ENCODE measurements at places on chromosomes 12 and 14. TPM values are rescaled to one million over a fixed set of nuclear protein-coding genes. Genes with fewer than 3 reads are reported as not detected.

Gene CLEC1A
- polyA plus RNA-seq: 2.7 TPM

Gene PTGES3
- 347 TPM for polyA plus RNA-seq

Gene WASHC4
- 58.6 TPM for polyA plus RNA-seq

Gene NUP107
- 79.3 TPM for polyA plus RNA-seq

Gene A2M
- polyA plus RNA-seq: 265 TPM

Gene HPD
- 1.5 TPM for polyA plus RNA-seq

Gene SYCP3
- 0.85 TPM for polyA plus RNA-seq

Gene KLHDC1
- 6.5 TPM for polyA plus RNA-seq

Gene CD9
- 209 TPM for polyA plus RNA-seq

Gene CEBPE
- polyA plus RNA-seq: 0.08 TPM

Gene RASSF9
- polyA plus RNA-seq: 16.1 TPM

Gene OAS2
- polyA plus RNA-seq: 9.9 TPM

Gene MDM2
- 59.5 TPM for polyA plus RNA-seq

Gene CCDC184
- polyA plus RNA-seq: 0.57 TPM

Gene ABCD2
- polyA plus RNA-seq: 0.03 TPM

Gene TIGAR
- polyA plus RNA-seq: 8.3 TPM

Gene DDN
- polyA plus RNA-seq: 76.0 TPM

Gene PPP1R1A
- polyA plus RNA-seq: 58.2 TPM

Gene SERPINA9
- polyA plus RNA-seq: not detected

Gene NOVA1
- 25.6 TPM for polyA plus RNA-seq

Gene MORN3
- polyA plus RNA-seq: 1.7 TPM

Gene TAS2R46
- not detected for polyA plus RNA-seq

Gene TPH2
- 0.23 TPM for polyA plus RNA-seq

Gene PAWR
- 65.8 TPM for polyA plus RNA-seq

Gene RFX4
- polyA plus RNA-seq: not detected

Gene RNASE3
- polyA plus RNA-seq: 1.1 TPM

Gene VDR
- polyA plus RNA-seq: 3.7 TPM

Gene SERPINA6
- polyA plus RNA-seq: 3.2 TPM

Gene SMOC1
- polyA plus RNA-seq: 1.7 TPM

Gene LRFN5
- 8.6 TPM for polyA plus RNA-seq

Gene GLT1D1
- polyA plus RNA-seq: 2.0 TPM

Gene CIDEB
- 29.4 TPM for polyA plus RNA-seq

Gene PTCSC3
- 0.23 TPM for polyA plus RNA-seq

Gene TAS2R43
- 0.21 TPM for polyA plus RNA-seq

Gene AQP2
- 97.4 TPM for polyA plus RNA-seq

Gene DAO
- 1.0 TPM for polyA plus RNA-seq

Gene TBX3
- polyA plus RNA-seq: 60.0 TPM

Gene SDR9C7
- polyA plus RNA-seq: not detected

Gene GARIN6
- not detected for polyA plus RNA-seq

Gene PPP4R4
- 0.32 TPM for polyA plus RNA-seq

Gene RTN1
- polyA plus RNA-seq: 3.0 TPM

Gene PMEL
- polyA plus RNA-seq: 3.9 TPM

Gene PTPRO
- polyA plus RNA-seq: 290 TPM

Gene TAS2R19
- polyA plus RNA-seq: 1.2 TPM

All from right renal cortex interstitium (tissue), 3 donors.